ENCODE measurements at places on chromosomes 12 and 14.

GRCh38 chr12:132686825-132687210 is 324 bp downstream of the POLE start:
- no peak for DNase-seq

GRCh38 chr12:92297932-92298696 is 152.5 kb upstream of the BTG1 start:
- DNase-seq: no peak

DNA sequence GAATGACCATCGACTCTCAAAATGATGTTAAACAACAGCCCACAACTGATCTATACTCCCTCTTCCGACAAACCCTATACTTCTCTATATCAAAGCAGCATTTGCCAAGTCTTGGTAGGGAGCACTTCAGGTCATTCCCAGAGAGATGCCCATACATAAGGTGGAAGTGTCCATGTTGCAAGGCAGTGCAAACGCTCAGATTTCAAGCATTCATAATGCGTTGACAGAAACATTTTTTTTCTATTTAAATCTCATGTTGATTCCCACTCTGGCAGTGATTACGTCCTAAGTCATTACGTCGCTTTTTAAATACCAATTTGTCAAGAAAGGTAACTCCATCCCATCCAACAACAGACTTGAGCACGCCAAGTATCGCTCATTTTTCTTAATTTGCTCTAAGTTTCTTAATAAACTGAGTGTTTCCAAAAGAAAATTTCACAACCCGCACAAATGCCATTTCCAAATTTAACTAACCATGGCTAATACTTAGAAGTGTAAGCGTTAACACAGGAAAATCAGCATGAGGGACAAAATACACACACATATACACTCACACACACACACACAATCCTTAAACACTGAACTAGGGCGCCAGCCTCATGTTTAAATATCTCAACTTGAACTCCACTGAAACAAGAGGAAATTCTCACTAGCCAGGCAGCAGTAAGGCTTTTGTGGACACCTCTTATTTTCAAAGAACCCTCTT is 1.1 kb downstream of the GXYLT1 start:
- DNase-seq: no peak

- DNase-seq: no peak
Observed at GRCh38 chr12:3222979-3223378, 145.8 kb downstream of the TSPAN9 start.

- DNase-seq: no peak
Observed at GRCh38 chr12:6280053-6280469, 30.4 kb upstream of the PLEKHG6 start.

DNA sequence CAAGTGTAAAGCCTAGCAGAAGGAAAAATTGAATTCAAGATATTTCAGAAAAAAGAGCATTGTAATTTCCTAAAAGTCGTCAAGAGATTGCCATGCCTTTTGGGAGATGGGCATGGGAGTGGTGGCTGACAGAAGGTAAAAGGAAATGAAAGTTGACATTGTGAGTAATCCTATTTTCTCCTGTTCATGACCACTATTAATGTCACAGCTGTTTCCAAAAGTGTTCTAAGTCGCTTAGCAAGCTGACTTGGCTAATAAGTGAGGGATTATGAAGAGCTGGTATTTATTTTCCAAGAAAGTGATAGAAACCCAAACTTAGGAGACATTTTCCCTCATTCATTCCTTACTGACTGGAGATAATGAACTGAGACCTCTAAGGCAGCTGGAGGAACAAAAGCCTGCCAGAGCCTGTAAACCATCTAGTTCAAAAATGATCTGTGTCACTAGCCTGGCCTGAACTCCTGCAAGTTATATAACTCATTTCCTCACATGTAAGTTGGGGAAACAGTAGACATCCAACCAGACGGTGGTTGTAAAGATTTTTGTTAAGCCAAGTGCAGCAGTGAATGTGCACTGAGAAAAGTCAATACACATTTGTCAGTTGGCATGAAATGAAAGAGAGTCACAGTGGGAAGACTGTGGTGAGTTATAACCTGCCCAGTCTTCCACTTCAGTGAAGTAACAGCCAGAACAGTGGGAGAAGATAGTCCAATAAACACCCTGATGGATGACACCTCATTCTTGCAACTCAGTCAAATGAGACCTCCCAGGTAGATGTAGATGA is 75.8 kb downstream of the DIO2 start:
- no peak for DNase-seq

DNA sequence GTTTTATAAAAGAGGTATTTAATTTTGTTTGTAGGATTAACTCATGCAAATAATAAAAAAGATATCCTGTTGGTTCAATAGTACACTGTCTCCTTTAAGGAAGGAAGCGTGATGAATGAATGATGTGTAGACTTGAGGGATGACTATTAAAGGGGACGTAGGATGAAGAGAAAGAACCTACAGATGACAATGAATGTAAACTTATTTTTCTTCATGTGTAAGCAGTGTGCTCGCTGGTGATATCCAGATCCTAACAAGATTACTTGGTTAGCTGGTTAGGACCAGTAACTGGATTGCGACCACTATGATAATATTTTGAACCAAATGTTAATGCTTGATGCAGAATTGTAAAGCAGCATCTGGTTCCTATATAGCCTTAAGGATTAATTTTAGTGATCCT is 2.6 kb downstream of the ARF6 start:
- DNase-seq: no peak

GRCh38 chr12:62654326-62655241 is 188.0 kb downstream of the MON2 start:
- DNase-seq: no peak

DNA sequence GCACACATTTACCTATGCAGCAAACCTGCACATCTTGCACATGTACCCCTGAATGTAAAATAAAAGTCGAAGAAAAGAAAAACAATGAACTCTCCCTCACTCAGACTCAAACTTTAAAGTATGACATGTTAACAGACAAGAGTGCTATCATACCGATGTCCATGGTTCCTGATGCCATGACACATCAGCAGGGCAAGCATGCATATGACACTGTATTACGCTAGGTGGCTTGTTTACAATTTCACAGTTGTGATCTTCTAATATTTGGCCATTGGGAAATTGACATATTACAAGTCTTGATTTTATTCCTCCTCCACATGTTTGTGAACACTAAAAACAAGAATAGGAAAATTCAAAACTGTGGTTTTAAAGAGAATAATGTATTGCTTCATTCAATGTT is 126.6 kb downstream of the ADAMTS20 start:
- no peak for DNase-seq

- DNase-seq: no peak
Observed at GRCh38 chr12:13372386-13372785, 175.9 kb downstream of the EMP1 start.

DNA sequence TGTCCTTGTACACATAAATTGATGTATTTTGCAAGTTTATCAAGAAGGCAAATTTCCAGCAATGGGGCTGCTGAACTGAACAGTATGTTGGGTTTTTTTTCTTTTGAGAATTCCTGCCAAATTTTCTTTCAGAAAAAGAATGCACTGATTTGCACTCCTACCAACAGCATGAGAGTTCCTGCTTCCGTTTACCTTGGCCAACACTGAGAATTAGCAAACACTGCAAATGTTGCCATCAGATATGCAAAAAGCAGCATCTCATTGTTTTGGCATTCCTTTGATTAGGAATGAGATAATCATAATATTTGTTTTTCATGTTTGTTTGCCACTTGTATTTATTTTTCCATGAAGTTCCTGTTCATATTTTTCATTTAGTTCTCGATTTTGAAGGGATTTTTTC is 82.4 kb downstream of the RTN1 start:
- no peak for DNase-seq

- DNase-seq: no peak
Observed at GRCh38 chr12:22800332-22800731, 175.4 kb downstream of the ETNK1 start.

- DNase-seq: no peak
Observed at GRCh38 chr12:108605000-108605689, 7.3 kb upstream of the TMEM119 start.

GRCh38 chr12:50458606-50459005 is 46.2 kb upstream of the DIP2B start:
- DNase-seq: no peak

DNA sequence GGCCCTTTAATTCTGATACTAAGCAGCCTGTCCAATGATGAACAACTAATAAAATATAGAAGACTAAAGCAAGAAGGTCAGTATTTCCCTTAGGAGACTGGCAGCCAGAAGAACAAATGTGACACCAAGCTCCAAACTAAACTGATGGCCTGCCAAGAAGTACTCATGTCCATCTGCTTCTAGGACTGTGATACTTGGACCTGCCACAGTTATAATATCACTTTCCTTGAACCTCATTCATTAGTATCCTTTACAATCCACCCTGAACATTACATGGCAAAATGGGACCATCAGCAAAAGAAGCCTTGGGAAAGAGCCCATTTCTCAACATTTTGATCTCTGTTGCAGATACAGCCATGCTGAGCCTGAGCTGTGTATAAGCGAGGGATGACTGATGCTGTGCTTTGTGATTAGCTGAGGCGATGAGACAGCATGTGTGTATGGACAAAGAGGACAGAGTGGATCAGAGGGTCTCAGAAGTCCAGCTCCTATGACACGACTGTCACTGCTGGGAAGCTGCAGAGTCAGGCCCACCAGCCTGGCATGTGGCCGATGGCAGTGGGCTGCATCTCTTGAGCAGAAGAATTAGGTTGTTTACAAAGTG is 73.9 kb downstream of the TGFB3 start:
- no peak for DNase-seq

DNA sequence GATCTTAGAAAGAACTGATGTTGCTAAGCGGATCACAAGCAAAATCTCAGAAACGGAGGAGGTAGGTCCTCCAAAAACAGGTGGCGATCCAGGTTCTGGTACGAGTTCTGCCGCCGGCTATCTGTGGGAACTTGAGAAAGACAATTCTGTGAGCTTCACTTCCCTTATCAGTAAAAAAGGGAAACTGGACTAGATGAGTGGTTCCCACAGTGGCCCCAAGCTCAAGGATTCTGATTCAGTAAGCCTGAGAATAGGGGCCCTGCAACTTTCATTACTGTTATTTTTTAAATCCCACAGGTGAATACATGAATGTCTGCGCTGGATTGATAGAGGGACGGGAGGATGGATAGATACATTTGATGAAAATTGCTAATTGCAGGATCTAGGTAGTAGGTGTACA is 160.2 kb downstream of the PPM1H start:
- DNase-seq: no peak

DNA sequence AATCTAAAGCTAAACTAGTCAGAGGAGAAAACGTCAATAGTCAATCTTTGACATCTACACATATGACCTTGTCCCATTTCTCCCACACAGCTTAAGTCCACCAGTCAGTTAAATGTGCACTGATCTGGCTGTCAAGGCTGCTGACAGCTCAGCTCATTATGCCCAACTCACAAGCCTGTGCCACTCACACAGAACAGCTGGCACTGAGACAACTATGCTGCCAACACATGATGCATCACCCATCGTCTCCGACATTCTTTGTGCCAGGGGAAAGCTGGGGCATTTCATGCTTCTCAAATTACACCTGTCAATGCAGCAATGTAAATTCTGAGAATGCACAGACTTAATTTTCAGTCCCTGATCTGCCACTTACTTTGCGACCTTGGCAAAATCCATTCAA is 25.3 kb downstream of the GNS start:
- DNase-seq: peak; percentile 62

DNA sequence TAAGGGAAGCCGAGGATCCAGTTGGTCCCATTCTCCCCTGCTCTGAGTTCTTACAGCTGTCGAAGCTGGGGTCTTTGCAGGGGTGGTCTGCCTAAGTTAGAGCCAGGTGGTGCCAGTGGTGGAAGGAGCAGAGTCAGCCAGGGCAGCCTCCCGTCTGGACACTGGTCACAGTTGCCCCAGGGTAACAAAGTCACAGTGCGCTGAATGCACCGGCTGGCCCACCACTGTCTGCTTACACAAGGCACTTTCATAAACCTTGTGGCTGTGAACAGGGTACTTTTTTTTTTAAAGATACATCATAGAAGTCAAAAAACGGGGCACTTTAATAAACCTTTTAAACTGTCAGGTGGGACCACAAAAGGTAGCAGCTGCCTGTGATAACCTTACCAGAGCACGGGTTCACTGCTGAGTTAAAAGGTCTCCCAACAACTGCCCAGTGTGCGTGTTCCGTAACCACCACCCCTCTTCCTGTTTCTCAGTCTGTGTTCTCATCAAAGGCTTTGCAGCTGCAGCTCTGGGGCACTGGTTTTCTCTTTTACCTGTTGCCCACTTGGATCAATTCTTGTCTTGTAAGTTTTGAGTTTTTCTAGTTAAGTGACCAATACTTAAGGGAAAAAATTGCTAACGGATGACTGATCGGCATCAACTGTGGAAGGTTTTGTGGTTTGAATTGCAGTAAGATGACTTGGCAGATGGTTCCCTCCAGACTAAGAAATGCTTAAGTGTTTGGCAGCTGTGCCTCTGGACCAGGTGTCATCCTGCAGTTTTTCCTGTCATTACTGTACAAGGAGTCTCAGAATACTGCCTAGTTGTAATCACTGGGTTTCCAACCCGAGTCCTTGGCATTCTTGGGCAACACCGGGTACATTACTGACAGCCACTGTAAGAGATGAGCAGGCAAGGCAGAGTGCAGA is 55.9 kb downstream of the DYNC1H1 start:
- DNase-seq: no peak

- peak; percentile 35 for DNase-seq
Observed at GRCh38 chr12:119444462-119445044, 110.0 kb downstream of the CCDC60 start.

- no peak for DNase-seq
Observed at GRCh38 chr12:130375296-130376287, 37.9 kb downstream of the PIWIL1 start.

Data from posterior cingulate gyrus (tissue), 11 donors.